NCI-H1436 treated with DMSO at 0.1 percent for 48 hours (cell line): ENCODE measurements at places on chromosomes 1 and 21.

DNA sequence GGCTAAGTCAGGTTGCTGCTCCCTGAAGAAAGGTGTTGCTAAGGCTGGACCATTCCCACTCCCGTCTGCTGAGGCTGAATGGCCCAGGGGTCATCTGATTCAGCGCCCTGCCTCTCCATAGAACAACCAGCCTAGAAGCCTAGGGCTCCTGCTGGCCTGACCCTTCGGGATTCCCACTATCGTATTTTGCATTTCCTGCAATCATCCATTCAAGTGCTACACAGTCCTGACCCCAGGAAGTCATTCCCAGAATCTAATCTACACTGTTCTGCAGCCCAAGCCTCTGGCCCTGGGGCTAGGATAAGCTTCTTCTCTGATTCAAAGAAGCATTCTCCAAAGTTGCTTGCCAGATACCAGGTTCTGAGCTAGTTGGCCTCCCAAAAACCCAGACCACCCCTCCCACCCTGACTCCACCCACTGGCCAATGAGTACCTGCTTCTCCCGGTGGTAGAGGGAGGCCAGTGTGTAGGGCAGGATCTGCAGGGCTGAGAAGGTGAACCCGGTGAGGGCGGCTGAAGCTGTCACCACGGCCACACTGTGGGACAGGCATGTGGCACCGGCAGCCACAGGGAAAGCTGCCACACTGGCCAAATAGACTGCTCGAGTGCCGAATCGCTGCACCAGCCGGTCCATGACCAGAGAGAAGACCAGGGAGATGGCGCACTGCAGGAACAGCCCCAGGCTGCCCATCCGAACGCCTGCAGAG, 18.7 kb downstream of the SLC45A3 start:
- no peak for DNase-seq

DNA sequence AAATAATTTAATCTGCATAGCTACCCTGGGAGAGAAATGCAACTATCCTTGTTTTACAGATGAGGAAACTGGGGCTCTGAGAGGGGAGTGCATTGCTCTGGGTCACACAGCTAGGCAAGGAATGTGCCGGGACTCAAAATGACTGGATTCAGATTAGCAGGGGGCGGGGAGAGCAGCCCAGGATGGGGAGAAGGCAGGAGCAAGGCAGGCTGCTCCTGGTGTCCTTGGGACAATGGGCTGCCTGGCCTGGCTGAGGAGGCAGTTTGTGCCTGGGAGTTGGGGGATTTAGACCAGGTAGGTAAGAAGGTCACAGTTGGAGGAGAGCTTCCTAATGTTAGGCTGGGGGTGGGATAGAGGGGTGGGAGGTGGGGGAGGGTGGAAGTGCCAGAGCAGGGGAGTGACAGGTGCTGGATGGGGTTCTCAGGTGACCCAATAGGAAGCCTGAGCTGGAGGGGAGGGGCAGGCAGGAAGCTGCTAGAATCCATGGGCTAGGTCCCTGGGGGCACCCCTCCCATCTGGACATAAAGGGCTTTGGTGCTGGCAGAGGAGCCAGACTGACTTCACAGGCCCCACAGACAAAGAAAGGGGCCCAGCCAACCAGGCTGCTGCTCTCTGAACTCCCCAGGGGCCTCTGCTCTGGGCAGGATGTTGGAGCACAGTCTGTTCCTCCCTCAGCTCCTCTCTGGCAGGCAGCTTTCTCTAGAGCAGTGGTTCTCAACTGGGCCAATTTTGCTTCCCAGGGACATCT, 29.0 kb downstream of the TRIM62 start:
- peak; percentile 94 for DNase-seq

DNA sequence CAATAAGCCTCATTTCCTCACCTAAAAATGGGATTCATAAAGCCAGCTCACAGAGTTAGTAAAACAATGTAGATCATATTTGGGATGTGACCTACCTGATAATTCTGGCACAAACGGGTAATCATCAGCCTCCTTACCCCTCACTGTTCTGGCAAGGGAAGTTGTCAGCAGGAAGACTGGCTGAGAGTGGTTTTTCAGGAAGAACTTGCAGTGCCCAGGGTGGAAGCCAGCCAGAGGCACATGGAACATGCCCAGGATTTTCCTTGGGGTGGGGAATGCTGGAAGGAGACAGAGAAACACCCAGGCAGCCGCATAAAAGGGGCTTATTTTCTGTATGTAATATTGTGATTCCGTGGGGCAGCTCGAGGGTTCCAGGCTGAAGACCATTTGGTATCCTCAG, 7.7 kb upstream of the SLC5A9 start:
- no peak for DNase-seq

GRCh38 chr1:39398278-39399021, 93.0 kb upstream of the BMP8A start:
- no peak for DNase-seq

DNA sequence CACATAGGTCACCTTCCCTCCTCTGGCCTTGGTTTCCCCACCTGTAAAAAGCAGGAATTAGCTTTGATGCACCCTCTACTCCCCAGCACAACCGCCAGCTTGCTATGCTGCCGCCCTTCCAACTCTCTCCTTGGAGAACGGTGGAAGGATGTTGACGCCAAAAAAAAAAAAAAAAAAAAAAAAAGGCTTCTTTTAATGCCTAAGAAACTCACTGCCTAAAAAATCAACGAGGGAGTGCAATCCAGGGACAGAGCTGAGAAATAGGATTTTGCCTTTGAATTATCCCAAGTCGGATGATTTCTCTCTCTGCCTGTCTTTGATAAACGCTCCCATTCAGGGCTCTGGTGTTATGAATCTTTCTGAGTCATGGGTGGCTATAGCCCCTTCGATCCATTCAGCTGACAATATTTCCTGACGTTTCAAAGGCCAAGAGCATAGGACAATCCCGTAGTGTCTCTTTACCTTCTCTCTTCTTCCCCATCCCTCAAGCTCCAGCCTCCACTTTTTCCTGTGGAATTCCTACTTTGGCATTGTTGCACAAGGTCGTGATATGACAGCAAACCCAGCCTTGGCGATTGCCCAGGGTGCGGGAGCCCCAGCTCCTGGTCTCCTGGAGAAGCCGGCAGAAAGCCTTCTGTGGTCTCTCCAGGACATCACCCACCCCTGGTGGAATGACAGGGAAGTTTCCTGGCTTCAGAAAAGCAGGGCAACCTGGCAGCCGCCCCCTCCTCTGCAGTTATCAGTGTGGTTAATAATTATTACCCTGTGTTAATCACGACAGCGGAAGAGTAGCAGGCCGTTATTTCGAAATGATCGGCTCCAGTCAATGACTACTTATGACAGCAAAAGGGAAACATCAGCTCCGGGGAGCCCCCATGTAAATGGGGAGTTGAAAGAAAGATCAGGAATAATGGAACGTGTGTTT, 8.0 kb upstream of the PLXNA2 start:
- DNase-seq: no peak

DNA sequence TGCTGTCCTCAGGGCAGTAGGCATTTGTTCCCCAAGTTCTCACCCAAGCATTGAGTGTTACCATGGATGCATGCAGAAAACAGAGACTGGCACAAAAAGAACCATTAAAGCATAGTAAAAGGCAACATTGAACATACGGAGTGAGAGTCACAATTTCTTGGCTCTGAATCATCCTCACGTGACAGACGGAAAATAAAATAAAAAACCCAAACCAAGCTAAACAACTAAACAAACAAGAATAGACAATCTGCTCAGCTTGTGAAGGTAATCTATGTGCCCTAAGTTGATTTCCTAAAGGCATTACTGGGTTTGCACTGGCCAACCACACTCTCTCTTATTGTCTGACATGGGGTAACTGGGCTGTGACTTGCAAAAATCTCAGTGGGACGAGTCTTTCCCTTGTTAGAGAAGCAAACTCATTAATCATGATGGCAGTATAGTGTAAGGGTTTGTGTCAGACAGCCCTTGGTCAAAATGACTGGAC, 306.0 kb downstream of the ASTN1 start:
- no peak for DNase-seq

GRCh38 chr21:27802816-27803475, 836.1 kb upstream of the ADAMTS5 start:
- DNase-seq: no peak

DNA sequence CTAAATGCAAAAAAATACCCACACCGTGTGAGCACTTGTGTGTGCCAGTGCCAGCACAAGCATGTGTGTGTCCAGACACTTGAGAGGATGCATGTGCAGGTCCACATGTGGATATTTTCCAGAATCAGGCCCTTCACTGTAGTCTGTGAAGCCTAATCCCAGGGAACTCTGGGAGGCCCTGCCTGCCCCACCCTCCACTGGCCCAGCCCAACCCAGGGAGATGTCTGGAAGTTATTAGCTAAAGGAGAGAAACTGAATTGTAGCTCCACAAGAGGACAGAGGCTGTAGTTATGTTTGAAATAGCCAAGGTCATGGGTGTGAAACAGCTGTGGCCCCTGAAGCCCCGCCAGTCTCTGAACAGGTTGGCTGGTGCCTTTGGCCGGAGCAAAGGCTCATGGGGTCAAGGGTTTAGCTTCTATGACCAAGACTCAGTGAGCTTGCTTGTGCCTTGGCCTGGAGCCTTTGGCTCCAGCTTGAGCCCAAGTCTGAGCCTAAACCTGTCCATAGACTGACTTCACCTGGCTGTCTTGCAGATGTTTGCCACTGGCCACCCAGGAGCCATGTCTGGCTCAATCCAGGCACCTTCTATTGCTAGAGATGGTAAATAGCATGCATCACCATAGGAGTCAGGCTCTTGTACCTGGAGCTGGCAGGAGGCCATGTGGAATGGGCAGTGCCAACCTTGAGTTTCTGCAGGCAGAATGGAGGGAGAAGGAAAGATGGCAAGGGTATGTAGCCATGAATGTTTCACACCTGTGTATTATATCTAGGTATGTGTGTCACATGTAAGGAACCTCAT, 69.9 kb downstream of the TMEM53 start:
- no peak for DNase-seq

DNA sequence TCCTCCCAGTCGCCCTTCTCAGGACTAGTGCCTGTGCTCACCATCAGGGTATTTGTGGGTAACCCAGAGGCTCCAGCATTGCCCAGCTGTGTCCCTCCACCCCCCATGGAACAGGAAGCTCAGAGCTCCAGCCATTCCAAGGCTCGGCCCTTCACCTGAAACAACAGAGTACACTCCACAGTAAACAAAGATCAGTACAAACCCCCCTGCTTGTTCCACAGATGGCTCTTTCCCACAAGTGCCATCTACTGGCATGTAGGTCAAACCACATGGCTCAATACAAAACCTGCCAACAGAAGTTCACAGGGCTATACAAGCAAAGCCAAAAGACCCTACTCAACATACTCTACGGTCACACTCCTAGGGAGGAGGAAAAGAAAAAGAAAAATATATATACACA, 258.7 kb downstream of the AGBL4 start:
- no peak for DNase-seq

DNA sequence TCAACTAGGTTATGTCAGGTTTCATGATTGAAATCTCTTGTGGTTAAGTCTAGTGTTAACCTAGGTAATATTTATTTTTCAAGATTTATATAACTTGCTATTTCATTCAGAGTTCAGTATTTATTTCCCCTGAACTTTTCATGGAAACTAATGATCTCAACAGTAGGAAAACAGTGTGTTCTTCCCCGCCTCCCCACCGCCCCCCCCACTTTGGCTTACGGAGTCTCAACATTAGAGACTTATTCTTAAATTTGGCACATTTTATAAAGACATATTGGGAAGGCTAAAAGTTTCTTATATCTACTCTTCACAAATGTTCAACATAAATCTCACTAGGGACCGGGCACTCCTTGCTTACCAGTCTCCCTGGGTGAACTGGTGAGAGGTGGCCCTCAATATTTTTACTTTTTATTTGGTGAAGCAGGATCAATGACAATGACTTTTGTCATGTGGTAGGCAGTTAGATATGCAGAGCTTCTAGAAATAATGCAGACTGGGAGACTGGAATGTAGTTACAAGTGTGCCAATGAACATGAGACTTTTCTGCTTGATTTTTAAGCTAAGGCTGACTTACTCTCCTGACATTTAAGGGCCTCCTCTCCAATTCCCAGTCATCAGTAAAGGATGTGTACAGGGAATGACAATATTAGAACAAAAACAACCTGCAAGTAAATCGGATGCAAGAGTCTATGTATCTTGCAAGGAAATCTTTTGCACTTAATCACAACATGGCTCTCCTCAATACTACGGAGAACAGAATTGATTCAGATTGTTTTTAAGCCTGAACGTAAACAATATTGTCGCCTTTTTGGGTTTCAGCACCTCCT, 1.7 kb upstream of the MAN1A2 start:
- DNase-seq: no peak

DNA sequence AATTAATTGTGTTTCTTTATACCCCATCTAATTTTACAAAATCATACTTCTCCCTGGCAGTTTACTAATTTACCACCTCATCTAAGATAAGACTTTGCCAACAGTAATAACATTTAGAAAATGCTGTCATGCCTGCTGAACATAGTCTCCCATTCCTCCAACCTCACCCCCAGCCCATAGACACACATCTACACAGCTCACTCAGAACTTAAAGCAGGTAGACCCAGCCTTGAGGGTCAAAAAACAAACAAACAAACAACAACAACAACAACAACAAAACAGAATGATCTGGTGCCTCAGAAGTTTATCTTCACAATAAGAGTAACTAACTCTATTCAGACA, 94.0 kb downstream of the ZC3H11B start:
- no peak for DNase-seq

- DNase-seq: no peak
These were observed 177.2 kb upstream of the RUNX1 start for GRCh38 chr21:35226328-35226727.

GRCh38 chr1:175198332-175198731, 5.8 kb upstream of the KIAA0040 start:
- no peak for DNase-seq

DNA sequence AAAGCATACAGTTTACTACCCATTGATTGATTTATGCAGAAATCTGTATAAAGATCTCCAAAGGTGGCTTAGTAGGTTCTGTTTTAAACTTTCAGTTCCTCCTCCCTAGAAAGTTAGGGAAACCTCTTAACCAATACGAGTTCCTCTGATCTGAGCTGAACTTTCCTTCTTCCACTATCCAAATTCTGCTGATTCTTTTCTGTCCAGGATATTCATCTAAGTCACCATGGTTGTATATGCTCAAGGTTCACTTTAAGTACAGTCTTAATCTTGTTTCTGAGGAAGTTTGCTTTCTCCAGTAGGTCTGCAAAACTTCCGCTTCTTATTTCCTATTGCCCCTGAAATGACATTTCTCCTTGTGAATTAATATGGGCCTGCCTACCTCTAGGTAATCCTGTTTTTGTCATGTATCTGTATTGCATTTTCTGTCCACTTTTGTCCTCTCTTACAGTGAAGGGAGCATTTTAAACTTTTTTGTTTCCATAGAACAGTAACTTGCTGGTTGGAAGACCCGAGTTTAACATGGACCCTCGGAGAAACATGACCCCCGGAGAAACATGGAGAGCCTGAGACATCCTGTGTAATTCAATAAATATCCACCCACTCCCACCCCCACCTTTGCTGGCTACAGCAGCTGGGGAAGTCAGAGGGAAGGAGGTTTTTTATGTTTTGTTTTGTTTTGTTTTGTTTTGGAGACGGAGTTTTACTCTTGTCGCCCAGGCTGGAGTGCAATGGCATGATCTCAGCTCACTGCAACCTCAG, 16.7 kb upstream of the TUT4 start:
- no peak for DNase-seq
